ENCODE measurements at places on chromosomes 16 and 17.
A peak's percentile ranks its signal among the peaks of the same experiment; 100 is the strongest.

- DNase-seq: no peak
These were observed 902 bp downstream of the DLX4 start for GRCh38 chr17:49969795-49970389.

- no peak for DNase-seq
These were observed 22.8 kb upstream of the SLC5A11 start for GRCh38 chr16:24822974-24823373.

- no peak for DNase-seq
These were observed 124.7 kb downstream of the CDH11 start for GRCh38 chr16:64997121-64997520.

DNA sequence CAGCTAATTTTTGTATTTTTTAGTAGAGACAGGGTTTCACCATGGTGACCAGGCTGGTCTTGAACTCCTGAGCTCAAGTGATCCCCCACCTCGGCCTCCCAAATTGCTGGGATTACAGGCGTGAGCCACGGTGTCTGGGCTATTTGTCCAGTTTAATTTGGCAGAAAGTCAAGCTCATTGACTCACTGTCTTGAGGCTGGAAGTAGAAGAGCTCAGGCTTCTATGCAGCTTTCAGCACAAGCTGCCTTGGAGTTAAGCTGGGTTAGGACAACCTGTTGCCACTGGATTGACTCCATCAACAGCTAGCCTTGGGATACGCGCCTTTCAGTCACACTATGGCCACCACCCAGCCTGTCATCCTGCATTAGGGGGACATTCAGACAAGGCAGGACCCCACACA, 76.2 kb upstream of the DNAH17 start:
- peak; percentile 2 for DNase-seq

- no peak for DNase-seq
These were observed 52.6 kb downstream of the COX10 start for GRCh38 chr17:14121952-14122351.

DNA sequence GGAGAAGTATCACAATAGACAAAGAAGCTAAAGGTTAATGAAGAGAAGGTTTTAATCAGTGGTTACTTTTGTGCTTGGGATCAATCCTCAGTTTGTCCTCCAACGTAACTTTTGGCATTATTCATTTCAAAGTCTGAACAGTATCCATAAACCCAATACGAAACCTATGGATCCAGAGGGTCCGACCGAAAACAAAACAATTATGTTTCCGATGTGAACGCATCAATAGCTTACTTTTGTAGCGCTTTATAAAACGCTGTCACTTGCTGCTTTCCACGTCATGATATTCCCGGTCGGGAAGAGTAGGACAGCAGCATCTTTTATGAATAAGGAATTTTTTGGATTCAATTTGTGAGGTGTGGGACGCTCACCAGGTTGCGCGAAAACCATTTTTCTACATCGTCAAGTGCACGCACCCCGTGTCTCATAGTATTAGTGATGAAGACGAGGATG, 383.8 kb downstream of the ZFHX3 start:
- no peak for DNase-seq
